ENCODE measurements at places on chromosomes 2 and 18. TPM values are rescaled to one million over a fixed set of nuclear protein-coding genes. Genes with fewer than 3 reads are reported as not detected.

- DNase-seq = peak; percentile 59
Measured at GRCh38 chr2:235027558-235028214, 75.9 kb downstream of the SH3BP4 start.

RHBDD1 gene
- 17.1 TPM for total RNA-seq

DNA sequence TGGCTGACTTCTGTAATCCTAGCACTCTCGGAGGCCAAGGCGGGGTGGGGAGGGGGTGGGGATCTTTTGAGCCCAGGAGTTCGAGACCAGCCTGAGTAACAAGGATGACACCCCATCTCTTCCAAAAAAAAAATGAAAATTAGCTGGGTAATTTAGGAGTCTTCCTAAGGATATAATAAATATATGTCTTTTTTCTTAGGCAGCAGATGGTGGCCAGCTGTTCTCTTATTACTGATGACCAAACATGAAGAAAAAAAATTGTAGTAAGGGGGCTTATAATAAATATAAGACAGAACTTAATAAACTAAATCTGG, 4.2 kb upstream of the IMPA2 start:
- DNase-seq = no peak

GRCh38 chr2:229169751-229170150, 101.3 kb downstream of the PID1 start:
- no peak for DNase-seq

GRCh38 chr18:6569813-6570212, 155.1 kb upstream of the L3MBTL4 start:
- no peak for DNase-seq

- DNase-seq = no peak
Measured at GRCh38 chr2:28428486-28428885, 35.8 kb downstream of the FOSL2 start.
